ENCODE measurements at places on chromosomes 2 and 18. TPM values are rescaled to one million over a fixed set of nuclear protein-coding genes. Genes with fewer than 3 reads are reported as not detected.

WDFY1 gene
- 40.8 TPM for total RNA-seq

SERPINB3 gene
- total RNA-seq, result not detected

KIAA2012 gene
- not detected for total RNA-seq

CASP8 gene
- total RNA-seq, result 12.6 TPM

COLEC12 gene
- total RNA-seq, result 0.78 TPM

HOXD12 gene
- total RNA-seq, result not detected

All from ovary (tissue), 10 donors.